ELR (cell line): ENCODE measurements at places on chromosomes 1 and 21.

GRCh38 chr1:84632673-84633434 is 57.4 kb downstream of the SSX2IP start:
- DNase-seq: peak; percentile 81

GRCh38 chr1:154669464-154670282 is 61.7 kb upstream of the ADAR start:
- peak; percentile 73 for DNase-seq

DNA sequence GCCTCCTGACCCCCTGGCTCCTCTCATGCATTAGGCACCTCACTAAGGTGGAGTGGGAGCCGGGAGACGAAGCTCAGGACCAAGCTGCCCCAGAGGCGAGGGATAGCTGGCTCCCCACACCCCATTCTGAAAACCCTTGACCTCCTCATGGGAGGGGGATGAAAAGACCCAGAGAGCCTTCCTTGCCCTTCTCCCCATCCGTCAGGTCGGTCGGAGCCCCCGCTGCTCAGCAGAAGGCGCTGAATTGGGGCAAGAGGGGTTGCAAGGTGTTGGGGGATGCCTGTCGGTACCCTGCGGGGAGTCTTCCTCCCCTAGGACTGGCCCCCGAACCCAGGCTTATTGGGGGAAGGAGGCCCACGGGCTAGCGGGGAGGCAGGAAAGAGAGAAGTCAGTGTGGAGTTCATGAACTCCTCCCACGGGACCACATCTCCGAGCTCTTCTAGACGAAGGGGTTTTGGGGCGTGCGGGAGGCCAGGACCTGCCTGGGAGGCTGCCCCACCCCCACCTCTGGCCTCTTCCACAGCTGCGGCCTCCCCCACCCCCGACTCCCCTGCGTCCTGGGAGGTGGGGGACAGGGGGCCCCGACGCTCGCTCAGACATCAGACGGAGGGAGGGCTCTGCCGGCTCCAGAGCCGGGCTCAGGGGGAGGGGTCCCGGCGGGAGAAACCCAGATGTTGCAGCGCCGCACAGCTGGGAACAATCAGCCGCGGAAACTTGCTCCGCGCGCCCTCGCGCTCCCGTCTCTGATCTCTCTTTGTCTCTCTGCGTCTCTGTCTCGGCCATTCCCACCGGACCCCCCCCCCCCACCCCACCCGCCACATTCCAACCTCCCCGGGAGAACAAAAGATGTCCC is 719 bp downstream of the MFAP2 start:
- peak; percentile 16 for DNase-seq

- DNase-seq: peak; percentile 1
Observed at GRCh38 chr21:32782698-32783097, 11.1 kb upstream of the PAXBP1 start.

DNA sequence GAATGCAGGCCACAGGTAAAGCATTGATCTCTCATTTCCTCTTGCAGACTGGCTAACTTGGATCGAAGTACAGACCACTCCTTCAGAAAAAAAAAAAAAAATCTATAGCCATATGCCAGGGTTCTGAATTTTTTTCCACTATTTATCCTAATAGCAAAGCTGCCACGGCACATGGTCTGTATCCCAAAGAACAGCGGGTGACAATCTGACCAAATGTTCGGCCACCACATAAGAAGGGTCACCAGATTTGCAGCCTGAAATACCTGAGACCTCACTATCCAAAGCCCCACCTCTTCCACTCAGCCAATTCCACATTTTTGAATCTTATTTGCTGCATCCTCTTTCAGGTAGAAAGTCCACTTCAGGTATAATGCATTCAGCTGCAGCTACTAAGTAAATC is 55.6 kb upstream of the RGS7 start:
- no peak for DNase-seq

- no peak for DNase-seq
Observed at GRCh38 chr1:228852511-228853088, 117.3 kb downstream of the RHOU start.

DNA sequence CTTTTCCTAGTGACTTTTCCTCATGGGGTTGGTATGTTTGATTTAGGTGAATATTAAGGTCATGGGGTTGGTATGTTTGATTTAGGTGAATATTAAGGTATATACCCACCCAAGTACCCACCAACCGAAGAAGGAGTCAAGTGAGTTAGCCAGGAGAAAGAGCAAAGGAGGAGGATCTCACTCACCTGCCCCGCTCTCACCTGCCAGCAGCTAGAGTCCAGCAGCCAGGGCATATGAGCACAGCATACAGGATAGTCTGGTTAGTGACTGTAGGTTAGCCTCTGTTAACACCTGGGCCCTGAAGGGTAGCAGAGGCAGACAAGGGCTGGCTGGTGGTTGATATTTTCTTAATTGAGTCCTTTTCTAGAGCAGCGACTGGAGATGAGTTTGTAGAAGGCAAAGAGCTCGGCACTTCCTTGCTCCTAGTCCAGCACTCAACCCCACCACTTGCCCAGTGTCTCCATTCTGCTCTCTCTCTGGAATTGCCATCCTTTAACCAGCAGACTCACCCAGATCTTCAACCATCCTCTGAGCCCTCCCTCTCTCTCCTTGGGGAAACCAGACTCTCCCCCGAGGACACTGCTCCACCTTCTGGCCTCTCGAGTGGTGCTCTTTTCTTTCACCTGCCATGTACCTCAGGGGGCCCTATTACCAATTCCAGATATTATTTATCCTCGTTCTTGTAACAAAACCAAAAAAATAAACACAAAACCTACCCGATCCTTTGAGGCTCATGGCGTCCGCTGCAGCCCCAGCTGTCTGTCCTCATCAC is 16.3 kb upstream of the DESI2 start:
- DNase-seq: no peak
